Effector CD8-positive, alpha-beta T cell (primary cell): ENCODE measurements at places on chromosomes 6 and 20.

- DNase-seq, result no peak
Measured at GRCh38 chr6:52739627-52740026, 23.6 kb downstream of the GSTA2 start.

GRCh38 chr6:135871296-135871695, 19.8 kb downstream of the PDE7B start:
- DNase-seq, result no peak

DNA sequence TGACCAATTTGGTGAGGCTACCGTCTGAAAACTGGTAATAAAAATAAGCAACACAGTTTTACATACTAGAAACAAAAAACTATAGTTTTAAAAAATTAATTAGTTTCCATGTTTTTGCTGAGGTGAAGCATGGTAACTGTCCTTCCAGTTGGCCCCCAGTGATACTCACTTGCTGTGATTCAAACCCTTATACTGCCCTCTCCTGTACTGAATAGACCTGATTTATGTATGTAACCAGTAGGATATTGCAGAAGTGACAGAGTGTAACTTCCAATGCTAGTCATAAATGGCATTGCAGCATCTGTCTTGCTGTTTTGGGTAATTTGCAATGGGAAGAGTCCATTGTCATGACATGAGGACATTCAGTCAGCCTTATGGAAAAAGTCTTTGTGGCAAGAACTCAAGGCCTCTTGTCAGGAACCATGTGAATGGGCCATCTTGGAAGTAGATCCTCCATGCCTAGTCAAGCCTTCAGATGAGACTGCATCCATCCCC, 8.9 kb upstream of the CHD6 start:
- no peak for DNase-seq

- no peak for DNase-seq
Measured at GRCh38 chr6:80543598-80544222, 437.2 kb downstream of the BCKDHB start.

DNA sequence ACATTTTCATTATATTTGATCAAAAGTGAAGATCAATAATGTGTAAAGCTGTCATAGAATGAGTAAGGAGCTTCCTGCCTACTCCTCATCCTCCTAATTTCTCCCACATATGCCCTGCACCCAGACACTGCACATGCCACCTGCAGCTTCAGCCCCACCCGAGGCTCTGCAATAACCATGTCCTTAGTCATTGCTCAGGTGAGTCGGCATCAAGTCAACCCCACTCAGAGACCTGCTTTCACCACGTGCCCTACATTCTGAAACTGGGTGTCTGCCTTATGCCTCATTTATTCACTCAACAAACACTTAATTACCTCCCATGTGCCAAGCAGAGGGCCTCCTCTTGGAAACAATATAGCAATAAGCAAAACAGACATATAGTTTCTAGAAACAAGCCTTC, 15.4 kb upstream of the TNFAIP3 start:
- no peak for DNase-seq

GRCh38 chr6:72064399-72064975, 178.1 kb downstream of the RIMS1 start:
- no peak for DNase-seq

DNA sequence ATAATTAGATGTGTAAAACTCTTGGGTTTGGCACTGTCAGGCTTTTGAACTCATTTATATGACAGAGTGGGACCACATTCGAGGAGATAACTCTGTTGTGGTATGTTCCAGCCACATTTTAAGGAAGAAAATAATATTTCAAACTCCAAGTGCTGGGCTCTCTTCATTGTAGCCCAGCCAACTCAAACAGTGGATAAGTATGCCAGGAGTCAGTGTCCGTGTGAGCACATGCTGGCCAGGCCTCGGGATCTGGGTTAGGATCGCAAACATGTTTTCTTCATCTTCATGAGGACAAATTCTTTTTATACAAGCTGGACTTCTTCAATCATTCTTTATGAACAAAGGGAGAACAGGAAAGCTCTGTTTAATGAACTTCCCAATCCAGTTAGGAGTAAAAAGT, 497.5 kb downstream of the MAFB start:
- no peak for DNase-seq

- DNase-seq, result no peak
Measured at GRCh38 chr6:111503194-111503593, 20.2 kb upstream of the REV3L start.

GRCh38 chr6:52739134-52739533, 24.1 kb downstream of the GSTA2 start:
- DNase-seq, result no peak

DNA sequence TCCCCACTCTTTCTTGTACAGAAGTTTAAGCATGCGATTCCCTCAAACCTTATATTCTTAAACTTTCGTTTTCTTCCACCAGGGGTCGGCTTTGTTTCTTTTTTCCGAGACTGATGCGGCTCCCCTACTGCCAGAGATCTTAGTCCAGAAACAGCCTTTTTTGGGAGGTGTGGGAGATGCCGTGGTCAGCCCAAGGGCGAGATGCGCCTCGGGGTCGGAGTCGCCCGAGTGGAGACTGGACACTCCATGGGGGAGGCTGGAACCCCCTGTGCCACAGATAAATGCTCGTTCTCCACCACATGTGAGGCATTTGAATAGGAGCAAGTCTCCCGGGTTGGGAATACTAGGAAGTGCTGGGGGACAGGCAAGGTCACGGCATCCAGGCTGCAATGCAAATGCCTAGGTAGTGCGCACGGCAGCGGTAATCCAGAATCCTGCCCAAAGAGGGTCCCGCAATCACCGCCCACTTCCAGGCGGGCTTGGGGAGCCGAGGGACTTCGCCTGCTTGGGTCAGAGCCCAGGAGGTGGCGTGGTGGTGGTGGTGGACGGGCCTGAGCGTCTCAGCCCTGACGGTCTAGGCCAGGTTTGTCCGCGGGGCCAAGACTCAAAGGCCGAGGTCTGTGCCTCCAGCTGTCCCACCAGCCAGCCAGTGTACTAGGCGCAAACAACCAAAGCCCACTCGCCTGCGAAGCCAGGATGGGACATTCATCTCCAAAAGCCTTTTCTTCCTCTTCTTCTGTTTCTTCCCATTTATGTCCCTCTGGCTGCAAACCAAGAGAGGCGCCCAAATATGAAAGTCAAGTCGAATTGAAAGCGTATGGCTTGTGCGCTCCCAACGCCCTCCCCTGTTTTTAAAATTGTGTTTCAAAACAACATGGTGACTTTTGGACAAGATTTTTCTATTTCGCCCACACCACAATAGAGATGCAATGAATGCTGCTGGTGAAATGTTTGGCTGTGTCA, 39.3 kb upstream of the OSTM1 start:
- no peak for DNase-seq

DNA sequence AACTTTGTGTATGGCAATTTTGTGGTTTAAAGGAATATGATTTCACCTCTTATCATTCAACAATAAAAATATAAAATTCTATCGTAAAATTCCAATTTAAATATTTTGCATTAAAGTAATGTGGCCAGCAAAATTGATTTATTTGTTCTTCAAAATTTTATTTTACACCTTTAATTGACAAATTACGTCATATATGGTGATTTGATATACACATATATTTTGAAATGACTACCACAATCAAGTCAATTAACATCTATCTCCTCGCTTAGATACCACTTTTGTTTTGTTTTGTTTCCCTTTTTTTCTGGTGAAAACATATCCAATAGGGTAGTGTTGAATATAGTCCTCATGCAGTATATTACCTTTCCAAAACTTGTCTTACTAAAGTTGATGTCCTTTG, 467.6 kb upstream of the HS3ST5 start:
- no peak for DNase-seq

GRCh38 chr6:3133515-3133914, 15.0 kb downstream of the BPHL start:
- DNase-seq, result no peak

GRCh38 chr6:50935442-50935841, 116.8 kb downstream of the TFAP2B start:
- no peak for DNase-seq

GRCh38 chr20:36424314-36424713, 117.0 kb upstream of the MYL9 start:
- no peak for DNase-seq

DNA sequence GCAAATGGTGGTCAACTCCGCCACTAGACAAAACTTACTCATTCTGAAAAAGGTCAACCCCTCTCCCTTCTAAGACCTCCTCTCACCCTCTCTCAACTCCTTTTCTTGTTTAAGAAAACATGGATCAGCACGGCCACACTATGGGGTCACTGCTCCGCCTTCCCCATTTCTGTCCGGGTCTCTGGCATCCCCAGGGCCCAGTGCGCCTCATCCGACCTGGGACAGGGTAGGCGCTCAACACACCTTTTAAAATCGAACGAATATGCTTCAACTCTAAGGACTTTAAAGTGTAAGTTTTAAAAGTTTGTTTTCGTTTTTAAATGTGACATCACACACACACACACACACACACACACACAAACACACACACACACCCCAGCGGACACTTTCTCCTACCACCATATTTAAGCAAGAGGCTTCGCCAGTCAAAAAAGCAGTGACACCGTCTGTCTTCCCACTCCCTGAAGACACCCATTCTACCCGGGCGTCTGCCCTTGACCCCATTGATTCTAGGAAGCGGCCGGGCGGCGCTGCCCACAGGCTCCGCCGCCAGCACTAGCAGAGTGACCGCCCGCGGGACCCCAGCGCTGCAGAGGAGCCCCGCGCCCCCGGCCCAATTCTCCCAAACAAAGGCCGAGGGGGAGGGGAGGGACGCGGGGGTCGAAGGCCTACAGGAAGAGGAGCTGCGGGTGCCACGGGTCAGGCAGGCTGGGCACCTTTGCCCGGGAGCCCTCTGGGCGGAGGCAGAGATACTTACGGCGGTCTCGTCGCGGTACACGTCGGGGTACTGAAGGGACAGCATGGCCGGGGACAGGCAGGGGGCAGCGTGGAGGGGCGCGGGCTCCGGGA, 568 bp downstream of the PREP start:
- peak; percentile 24 for DNase-seq

- peak; percentile 19 for DNase-seq
Measured at GRCh38 chr6:37182736-37183590, 13.0 kb downstream of the PIM1 start.

DNA sequence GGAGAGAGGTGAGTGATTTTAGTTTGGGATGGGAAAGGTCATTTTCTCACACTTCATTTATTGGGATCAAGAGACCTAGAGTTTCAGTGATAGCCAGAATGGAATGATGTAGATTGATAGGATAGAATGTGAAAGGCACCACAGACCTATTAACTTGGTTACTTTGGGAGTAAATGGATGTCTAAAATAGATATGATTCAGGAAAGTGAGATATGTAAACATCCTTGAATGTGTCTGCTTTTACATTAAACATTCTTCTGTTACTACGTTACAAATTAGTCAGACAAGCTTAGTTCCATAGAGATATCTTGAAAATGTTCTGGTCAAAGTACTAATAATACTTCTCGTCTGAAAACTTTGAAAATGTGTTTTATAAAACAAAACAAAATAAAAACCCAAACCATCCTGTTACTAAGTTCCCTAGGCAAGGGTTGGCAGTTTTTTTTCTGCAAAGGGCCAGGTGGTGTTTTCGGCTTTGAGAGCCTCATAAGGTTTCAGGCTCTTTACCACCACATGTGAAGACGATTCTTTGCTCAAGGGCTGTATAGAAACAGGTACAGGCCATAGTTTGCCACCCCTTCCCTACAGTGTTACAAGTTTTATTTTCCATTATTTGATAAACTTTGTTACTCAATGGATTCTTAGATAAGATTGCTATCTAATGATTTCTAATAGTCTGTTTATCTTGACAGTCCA, 3.4 kb downstream of the CYB5R4 start:
- DNase-seq, result no peak

DNA sequence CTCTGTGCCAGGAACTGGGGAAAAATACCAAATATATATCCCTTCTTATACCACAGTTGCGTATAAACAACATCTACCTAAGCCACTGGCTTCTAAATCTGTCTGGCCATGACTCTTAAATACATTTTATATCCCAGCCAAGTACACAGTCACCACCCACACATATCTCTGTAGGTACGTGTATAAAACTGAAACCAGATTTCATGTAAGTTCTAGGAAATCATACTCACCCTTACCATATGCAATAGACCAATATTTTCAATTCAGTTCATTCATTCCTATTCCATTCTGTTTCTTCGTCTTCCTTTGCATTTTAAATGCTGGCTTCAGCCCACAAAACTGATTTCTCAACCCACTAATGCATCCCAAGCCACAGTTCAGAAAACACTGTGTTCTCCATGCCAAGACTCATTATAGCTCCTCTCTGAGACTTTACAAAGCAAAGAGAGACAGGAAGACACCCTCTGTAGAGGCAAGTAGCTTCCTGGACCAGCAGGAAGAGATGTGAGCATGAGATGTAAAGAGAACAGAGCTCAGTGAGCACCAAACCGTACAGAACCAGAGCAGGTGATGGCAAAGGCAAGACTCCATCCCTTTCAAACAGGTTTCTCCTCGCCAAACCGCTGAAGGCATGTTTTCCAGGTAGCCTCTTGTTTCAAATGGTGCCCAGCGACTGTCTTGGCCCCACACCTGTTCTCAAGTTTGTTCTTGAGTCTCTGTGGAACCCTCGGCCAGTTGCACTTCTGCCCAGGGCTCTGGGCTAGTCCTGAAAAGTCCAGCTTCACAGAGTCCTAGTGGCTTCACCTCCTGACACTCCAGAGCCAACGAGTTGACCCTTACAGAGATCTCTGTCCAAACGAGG, 18.7 kb downstream of the FAM50B start:
- DNase-seq, result no peak

DNA sequence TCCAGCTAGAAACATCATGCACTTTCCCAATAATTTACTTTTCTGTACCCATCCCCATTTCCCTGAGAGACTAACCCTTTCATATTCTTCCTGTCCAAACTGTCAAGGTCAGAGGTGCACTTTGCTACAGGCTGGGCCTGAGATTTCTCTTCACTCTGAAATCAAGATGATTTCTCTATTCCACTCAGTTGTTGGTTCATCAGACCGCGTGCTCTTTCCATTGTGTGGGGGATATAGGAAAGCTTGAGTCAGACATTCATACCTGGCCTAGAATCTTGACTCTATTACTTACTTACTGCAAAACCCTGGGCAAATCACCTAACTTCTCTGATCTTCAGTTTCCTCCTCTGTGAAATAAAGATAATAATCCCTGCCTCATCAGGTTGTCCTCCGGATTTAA, 4.7 kb upstream of the ZDHHC14 start:
- no peak for DNase-seq

- no peak for DNase-seq
Measured at GRCh38 chr6:76682842-76683241, 610.4 kb upstream of the IMPG1 start.

GRCh38 chr20:36311141-36311853, 5.2 kb downstream of the DLGAP4 start:
- DNase-seq, result no peak

DNA sequence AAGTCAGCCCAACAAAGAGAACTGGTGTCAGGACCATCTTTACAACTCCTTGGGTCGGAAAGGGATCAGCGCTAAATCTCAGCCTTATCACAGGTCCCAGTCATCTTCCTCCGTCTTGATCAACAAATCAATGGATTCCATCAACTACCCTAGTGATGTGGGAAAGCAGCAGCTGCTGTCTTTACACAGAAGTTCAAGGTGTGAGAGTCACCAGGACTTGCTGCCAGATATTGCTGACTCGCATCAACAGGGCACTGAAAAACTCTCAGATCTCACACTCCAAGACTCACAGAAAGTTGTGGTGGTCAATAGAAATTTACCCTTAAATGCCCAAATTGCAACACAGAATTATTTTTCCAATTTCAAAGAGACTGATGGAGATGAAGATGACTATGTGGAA, 25.3 kb upstream of the MTHFD1L start:
- DNase-seq, result no peak
